Heart left ventricle (tissue), 16 donors: ENCODE measurements at places on chromosomes 4 and X. TPM values are rescaled to one million over a fixed set of nuclear protein-coding genes. Genes with fewer than 3 reads are reported as not detected.

GRCh38 chrX:153580700-153581386 is 18.1 kb downstream of the CCNQ start:
- no peak overlapping the region for H3K4me3 ChIP-seq
- no peak overlapping the region for H3K27ac ChIP-seq
- no peaks in the 10 kb centered on the region for H3K27me3 ChIP-seq
- H3K36me3 ChIP-seq: no peaks in the 10 kb centered on the region
- no peaks in the 10 kb centered on the region for H3K4me1 ChIP-seq
- DNase-seq: no peak

DNA sequence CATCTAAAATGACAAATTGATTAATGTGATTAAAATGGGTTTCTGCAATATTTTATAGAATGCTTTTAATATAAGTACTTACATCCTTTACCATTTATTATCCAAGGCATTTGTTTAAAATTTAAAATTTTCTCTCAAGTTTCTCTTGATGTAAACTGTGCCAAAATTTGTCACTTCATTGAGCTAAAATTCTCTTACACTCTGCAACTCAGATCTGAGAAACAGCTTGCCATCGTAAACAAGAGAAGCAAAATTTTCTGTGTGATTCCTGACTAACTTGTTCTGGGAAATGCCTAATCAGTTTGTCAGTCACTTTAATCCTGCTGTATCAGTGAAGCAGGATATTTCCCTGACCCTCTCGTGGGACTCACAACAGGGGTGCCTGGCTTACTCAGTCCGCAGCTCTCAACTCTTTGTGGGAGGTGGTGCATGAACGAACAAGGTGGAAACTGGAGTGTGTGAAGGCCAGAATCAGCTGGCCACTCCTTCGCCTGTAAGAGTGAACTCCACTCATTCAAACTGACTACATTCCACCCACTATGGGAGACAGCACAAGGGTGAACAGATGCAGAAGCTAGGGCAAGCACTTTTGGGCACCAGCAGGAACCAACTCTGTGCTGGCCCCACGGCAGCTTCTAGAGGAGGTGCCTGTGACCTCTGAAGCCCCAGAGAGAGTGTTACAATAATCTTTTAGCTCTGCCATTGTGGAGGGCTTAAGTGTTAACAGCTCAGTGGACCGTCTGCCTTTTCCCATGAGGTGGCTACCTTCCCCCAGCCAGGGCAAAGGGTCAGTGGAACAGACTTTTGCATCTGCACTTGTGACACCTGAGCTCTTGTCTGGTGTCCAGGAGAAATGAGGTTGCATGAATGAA is 349.4 kb downstream of the FAT4 start:
- no peak overlapping the region for H3K27ac ChIP-seq
- H3K4me1 ChIP-seq: no peaks in the 10 kb centered on the region
- no peaks in the 10 kb centered on the region for H3K27me3 ChIP-seq
- H3K36me3 ChIP-seq: no peaks in the 10 kb centered on the region
- H3K4me3 ChIP-seq: no peak overlapping the region
- no peak for DNase-seq

UGT2B15 gene
- total RNA-seq: not detected

DNA sequence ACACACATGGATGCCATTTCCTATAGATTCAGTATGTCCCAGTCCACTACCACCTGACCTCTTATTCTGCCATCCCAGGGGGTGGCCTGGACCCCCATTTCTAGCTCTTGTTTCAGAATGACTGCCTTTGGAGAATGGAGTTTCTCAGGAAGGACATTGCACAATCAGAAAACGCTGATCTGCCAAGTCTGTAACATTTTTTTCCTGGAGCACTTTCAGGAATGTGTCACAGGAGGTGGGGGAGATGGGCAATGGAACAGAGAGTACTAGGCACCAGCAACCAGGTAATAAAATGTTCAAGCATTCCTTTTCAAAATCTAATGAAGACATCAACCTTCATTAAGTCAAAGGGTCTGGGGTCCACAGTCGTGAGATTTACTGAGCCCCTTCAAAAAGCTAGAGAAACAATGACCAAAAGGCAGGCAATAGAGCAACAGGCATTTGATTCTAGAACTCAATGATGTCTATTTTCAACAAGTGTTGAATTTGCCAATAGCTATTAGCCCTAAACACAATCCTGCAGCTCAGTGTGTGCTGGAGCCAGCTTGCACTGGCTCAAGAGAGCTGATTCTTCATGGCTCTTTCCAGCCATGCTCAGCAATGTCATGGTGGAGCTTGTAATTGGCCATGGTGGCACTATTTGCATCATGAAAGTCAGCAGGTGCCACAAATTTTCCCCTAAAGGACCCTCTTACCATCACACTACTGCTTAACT is 87.1 kb downstream of the KDR start:
- peak; percentile 28 for DNase-seq
- H3K4me1 ChIP-seq: peaks cover 18% of the 10 kb centered on the region
- H3K4me3 ChIP-seq: no peak overlapping the region
- H3K27me3 ChIP-seq: no peaks in the 10 kb centered on the region
- no peaks in the 10 kb centered on the region for H3K36me3 ChIP-seq

DNA sequence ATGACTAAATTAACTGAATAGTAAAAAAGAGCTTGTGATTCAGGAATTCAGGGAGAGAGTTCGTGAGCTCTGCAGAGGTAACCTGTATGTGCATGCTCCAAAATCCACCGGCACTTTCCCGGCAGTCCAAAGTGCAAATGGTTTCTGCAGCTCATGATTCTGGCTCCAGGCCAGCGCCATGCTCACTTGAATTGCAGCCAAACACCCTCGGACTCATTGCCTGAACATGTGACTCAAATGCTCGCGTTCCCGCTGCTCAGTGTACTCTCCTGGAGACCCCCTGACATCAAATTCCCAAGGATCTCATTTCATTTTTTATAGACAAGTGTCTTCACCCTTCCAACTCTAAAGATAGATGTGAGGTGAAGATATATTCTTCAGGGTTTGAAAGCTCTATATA is 44.1 kb upstream of the SH3RF1 start:
- H3K27me3 ChIP-seq: no peaks in the 10 kb centered on the region
- H3K36me3 ChIP-seq: no peaks in the 10 kb centered on the region
- H3K4me1 ChIP-seq: peaks cover 17% of the 10 kb centered on the region
- peak; percentile 82 for DNase-seq

DNA sequence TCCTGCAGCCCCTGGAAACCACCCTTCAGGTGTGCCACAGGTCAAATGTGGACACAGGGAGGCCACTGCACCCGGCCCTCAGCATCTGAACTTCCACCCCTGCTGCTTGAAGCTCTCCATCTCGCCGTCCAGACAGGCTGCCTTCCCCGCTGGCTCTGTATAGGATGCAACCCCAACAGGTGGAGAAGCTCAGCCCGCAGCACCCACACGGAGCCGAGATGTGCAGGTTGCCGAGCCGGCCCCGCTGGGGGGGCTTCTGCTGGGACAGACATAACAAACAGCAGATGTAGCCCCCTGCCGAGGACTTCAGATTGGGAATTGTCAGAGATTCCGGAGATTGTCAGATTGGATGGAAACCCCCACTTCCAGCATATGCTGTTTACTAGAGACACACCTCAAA is 20.5 kb downstream of the TMEM187 start:
- H3K36me3 ChIP-seq: no peaks in the 10 kb centered on the region
- DNase-seq: no peak
- H3K4me3 ChIP-seq: no peak overlapping the region
- no peaks in the 10 kb centered on the region for H3K27me3 ChIP-seq
- no peak overlapping the region for H3K27ac ChIP-seq
- H3K4me1 ChIP-seq: no peaks in the 10 kb centered on the region

EDNRA gene
- total RNA-seq: 6.8 TPM

- H3K4me1 ChIP-seq: no peaks in the 10 kb centered on the region
- H3K27me3 ChIP-seq: no peaks in the 10 kb centered on the region
- no peak overlapping the region for H3K27ac ChIP-seq
- no peak overlapping the region for H3K4me3 ChIP-seq
- DNase-seq: no peak
- no peaks in the 10 kb centered on the region for H3K36me3 ChIP-seq
These were observed 22.6 kb upstream of the TLR7 start for GRCh38 chrX:12844319-12844718.

- no peak overlapping the region for H3K27ac ChIP-seq
- no peak for DNase-seq
- H3K4me3 ChIP-seq: no peak overlapping the region
- no peaks in the 10 kb centered on the region for H3K36me3 ChIP-seq
These were observed 55.7 kb upstream of the GYPE start for GRCh38 chr4:143961075-143961474.
